ENCODE measurements at places on chromosomes 7 and 10.

DNA sequence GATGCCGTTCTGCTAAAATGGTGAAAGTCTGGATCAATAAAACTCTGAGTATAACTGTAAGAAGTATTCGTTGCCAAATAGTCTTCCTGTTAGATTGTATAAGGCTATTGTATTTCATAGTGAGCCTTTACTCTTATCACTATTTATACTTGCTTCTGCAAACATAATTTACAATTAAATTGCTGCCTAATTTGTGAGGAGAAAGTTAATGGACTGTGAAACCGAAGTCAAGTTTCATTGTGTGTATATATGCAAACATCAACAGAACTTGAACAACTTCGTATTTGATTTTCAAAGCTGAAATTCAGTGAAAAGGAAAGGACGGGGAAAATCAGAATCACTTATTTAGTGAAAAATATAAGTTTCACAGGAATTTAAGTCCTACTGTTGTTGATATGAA lies 135.9 kb upstream of the CCDC6 start:
- no peak for DNase-seq

- no peak for DNase-seq
Measured at GRCh38 chr10:125014836-125015355, 73.0 kb downstream of the ZRANB1 start.

DNA sequence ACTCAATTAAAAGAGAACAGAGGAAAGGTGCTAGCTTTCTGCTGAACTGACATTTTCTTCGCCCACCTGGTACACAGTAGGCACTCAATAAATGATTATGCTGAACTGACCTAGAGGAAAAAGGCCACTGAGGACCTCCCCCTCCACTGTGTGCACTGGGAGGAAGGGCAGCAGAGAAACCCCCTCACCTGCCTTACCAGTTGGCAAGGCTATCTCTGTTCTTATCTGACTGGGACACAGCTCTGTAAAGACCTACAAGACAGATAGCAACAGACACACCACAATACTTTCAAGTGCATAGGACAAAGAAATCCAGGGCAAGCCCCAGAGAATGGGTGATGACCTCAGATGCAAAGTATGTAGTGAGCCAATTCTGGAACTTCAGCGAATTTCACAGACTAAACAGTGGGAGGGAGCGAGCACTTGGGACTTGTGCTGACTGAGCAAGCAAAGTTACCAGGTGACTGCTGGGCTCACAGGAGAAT lies 30.4 kb downstream of the PDLIM1 start:
- DNase-seq: no peak

GRCh38 chr10:484925-485661 lies 204.4 kb downstream of the DIP2C start:
- DNase-seq: no peak

DNA sequence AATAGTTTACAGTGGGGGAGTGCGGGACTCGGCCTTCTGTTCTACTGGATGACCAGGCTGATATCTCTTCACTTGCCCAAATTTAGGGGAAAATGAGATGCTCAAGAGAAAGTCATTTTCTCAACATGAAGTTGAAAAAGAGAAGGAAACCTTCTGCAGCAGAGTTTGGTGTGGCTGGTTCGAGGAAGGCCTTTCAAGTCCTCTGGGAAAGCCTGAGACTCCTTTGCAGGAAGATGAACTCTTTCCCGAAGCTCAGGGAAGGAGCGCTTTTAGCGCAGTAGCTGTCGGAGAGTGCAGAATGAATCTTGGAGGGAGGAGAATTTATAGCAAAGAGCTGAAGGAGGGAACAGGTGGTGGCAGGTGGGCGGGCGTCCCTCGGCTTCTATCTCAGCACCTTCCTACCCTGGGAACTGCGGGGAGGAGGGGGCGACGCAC lies at the start of gene ATOH7:
ATOH7 (minus strand) TSS at position 297 of the 435 bp plus-strand sequence. CDS start 436 bp downstream, outside the sequence.
- DNase-seq: no peak

GRCh38 chr10:132666705-132667341 lies 119.1 kb downstream of the NKX6-2 start:
- DNase-seq: no peak

GRCh38 chr7:108310351-108310750 lies 145.9 kb downstream of the NRCAM start:
- DNase-seq: no peak

DNA sequence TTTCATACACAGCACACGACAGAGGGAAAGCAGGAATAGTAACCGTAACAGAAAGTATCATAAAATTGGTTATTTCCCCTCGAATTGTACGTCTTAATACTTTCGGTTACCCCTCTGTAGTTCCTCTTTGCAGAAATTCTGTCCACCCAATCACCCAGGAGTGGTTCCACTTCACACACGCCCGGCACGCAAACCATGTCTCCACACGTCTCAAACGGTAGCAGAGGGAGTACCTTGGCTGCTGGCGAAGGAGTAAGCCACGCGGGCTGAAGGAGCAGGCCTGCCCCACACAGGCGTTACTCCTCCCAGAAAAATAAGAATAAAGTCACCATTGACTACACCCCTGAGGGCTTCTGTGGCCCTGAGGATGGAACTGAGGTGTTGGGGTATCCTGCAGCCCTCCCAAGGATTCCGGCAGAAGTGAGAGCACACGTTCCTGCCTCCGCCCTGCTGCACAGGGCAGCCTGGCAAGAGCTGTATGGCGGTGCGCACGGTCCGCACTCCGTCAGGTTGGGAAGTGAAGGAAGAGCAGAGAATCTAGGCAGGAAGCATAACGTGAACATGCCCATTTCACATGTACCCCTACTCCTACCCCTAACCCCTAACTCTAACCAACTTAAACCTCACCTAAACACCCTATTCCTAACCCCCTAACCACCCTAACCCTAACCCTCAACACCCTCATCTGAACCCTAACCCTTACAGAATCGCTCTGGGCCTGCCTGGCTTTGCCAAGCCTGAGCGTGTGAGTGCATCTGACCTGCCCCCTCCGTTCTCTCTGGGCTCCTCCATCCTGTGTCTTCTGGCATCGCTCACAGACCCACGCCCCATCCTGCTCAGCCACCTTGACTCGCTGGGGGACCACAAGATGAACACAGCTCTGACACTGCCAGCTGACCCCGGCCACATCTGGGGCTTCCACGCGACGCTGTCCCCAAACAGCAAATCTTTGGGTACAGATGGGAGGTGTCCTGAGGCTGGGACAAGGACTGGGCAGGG lies 18.2 kb downstream of the GPR146 start:
- no peak for DNase-seq

GRCh38 chr7:44157116-44158080 lies 16.3 kb upstream of the MYL7 start:
- no peak for DNase-seq

GRCh38 chr10:68208424-68209042 lies 23.4 kb downstream of the ATOH7 start:
- DNase-seq: no peak

DNA sequence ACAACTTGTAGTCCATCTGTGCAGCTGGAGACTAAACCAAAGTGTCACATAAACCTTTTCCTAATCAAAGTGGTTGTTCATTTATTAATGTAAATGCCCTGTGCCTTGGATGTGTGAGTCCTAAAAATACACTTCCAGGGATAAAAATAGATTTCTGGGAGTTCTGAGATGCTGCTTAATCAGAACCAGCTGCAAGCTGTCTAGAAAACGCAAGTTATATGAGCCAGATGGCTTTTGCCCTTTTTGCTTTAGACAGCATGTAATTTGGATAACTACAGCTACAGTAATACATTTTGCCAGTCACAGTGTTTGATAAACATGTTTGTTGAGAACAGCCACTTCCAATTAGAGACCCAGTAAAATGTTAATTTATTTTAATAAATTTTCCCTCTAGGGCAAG lies 185.1 kb upstream of the PRPS1L1 start:
- DNase-seq: no peak

All from stimulated activated CD8-positive, alpha-beta memory T cell treated with anti-CD3 and anti-CD28 coated beads, Interleukin-7, amount 100 ng/mL, for 24 hours (primary cell).